ENCODE measurements at places on chromosomes 4 and X.

- DNase-seq, result peak; percentile 8
These were observed 138.7 kb downstream of the PDGFC start for GRCh38 chr4:156832886-156833285.

GRCh38 chrX:71393919-71394318 is 27.8 kb downstream of the TAF1 start:
- no peak for DNase-seq

DNA sequence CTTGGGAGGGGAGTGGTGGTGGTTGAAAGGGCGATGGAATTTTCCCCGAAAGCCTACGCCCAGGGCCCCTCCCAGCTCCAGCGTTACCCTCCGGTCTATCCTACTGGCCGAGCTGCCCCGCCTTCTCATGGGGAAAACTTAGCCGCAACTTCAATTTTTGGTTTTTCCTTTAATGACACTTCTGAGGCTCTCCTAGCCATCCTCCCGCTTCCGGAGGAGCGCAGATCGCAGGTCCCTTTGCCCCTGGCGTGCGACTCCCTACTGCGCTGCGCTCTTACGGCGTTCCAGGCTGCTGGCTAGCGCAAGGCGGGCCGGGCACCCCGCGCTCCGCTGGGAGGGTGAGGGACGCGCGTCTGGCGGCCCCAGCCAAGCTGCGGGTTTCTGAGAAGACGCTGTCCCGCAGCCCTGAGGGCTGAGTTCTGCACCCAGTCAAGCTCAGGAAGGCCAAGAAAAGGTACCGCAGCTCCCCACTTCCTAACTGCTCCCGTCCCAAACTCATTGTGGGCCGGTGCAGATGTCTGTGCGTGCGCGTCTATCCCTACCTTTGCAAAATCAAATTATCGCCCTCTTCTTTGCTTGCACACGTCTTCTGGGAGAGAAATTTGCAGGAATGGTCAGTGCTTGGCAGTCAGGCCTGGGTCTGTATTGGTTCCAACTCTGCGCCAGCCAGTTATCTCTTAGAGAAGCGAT is 533 bp downstream of the IL15 start:
- peak; percentile 51 for DNase-seq

DNA sequence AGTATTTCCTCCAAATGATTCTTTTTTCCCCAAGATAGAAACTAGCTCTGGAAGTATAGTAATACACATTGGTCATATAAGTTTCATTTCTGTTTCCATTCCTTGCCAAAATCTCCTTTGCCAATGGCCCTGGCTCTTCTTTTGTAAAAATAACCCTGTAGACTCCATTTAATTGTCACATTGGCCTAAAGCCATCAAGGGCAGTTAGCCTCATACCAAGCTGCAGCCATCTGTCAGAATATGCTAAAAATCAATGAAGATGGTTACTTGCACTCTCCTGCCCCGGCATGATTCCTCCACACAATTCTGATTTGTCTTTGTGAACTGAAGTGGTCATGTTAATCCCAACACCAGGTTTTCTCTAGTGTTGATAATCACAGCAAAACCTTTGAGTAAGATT is 380.5 kb downstream of the SH2D1A start:
- no peak for DNase-seq

- no peak for DNase-seq
These were observed 93.0 kb upstream of the EGFL6 start for GRCh38 chrX:13476384-13476783.

DNA sequence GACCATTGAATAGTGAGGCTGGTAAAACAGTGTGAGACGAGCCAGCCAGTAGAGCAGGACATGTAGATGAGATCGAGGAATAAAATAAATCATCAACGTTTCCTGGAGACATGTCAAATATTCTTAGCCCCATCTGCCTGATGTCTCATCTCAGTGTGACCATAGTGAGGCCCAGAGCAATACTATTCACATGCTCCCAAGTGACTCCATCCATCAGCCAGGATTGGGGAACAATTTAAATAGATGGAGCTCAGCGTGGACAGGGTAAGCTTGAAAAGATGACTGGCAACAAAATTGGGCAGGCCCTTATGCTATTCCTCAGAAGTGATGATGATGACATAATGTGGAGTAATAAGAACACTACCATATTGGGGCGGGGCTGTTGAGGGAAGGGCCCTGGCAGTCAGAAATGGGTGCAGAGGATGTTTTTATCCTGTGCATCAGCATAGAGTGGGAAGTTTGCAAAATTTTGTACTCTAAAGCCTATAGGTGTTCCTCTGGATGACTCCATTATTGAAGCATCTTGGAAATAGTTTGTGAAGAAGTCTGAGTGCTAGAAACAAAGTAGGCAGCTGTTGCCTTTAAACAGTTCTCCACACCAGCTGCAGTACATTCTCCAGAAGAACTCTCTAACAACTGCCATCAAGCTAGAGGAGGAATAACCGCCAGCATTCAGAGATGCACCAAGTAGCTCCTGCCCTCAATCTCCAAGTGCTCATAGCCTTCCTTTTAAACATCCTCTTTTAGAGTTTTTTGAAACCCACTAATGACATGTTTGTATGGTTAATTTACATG is 333.0 kb downstream of the DCHS2 start:
- no peak for DNase-seq

- DNase-seq, result no peak
These were observed 24.2 kb downstream of the NDNF start for GRCh38 chr4:121048165-121048564.

DNA sequence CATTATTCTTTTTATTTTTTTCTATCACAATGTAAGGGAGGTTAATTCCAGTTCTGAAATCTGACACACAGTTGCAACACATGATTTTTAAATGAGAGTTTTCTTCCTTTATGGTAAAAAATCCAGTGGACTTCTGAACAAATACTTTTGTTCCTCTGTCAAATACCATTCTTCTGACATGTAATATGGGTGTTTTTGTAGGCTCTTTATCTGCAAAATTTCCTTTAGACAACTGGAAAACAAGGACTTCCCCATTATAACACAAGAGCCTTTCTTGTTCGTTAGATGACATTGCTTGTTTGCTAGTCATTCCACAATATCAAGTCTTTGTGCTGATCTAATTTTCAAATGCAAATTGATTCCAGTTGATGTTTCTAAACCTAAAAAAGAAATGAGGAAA is 7.7 kb downstream of the FANCB start:
- peak; percentile 51 for DNase-seq

- no peak for DNase-seq
These were observed 2.6 kb downstream of the COX18 start for GRCh38 chr4:73066928-73067327.

DNA sequence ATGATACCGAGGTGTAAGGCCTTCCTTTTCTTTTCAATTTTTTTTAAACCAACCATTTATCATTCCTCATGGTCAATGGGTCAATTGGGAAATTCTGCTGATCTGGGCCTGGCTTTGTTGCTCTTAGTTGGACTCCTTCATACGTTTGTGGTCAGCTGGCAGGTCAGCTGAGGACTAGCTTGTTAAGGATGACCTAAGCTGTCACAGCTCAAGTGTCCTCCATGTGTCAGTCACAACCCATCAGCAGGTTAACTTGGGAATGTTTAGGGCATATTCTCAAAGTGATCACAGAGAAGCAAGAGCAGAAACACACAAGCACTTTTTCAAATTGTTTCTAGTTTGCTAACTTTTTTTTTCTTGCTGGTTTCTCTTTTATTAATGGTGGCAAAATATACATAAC is 117.4 kb upstream of the MAB21L2 start:
- DNase-seq, result no peak

- no peak for DNase-seq
These were observed 313.3 kb upstream of the ACTRT1 start for GRCh38 chrX:128365492-128365891.

Data from cardiac fibroblast (primary cell).